ENCODE measurements at places on chromosomes 5 and 9.

- DNase-seq = no peak
Observed at GRCh38 chr5:5524327-5524726, 101.8 kb downstream of the ICE1 start.

DNA sequence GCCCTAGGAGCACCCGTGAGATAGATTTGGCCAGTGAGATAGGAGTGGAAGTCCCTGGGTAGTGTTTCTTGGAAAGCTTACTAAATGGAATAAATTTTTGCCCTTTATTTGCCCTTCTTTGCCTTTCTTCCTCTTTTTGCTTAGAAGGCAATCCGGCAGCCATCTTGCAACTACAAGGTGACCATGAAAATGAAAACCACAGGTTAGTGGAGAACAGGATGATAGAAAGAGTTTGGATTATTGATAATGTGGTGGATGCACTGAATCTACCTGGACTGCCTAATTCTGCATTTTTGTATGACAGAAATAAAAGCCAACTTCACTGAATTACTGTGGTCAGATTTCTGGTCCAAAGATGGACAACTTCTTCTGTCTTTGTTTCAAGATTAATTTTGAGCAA is 33.2 kb downstream of the TARS1 start:
- DNase-seq = no peak

- no peak for DNase-seq
Observed at GRCh38 chr5:1526681-1527131, 2.9 kb upstream of the LPCAT1 start.

DNA sequence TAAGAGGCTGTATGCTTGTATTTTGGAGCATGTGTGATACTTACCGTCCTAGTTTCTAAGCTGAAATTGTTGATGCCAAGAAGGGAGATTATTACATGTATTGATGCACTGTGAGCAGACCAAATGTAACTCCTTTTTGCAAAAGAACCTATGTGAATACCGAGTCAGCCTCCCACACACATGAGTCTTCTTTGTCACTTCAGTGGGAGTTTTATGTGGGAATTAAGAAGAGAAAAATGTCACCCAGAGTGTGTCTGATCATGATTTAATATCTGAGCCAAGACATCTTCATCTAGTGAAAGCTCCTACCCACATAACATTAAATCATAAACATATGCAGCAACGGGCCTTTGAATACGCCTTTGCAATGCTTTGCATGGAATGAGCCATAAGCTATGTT is 380.3 kb upstream of the ACTBL2 start:
- DNase-seq = no peak

DNA sequence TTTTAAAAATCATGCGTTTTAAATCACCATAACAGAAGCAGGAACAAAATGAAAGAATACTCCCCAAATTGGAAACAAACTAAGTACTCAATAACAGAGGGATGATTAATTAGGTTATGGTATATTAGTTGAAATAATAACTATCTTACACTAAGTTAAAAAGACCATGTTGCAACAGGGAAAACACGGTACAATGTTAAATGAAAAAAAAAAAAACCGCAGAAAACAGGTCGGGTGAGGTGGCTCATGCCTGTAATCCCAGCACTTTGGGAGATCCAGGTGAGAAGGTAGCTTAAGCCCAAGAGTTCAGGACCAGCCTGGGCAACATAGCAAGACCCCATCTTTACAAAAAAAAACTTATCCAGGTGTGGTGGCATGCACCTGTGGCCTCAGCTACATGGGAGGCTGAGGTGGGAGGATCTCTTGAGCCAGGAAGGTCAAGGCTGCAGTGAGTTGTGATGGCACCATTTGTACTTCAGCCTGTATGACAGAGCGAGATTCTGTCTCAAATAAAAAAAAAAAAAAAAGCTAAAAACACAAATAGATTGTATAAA is 2.4 kb upstream of the PTPN3 start:
- DNase-seq = no peak

DNA sequence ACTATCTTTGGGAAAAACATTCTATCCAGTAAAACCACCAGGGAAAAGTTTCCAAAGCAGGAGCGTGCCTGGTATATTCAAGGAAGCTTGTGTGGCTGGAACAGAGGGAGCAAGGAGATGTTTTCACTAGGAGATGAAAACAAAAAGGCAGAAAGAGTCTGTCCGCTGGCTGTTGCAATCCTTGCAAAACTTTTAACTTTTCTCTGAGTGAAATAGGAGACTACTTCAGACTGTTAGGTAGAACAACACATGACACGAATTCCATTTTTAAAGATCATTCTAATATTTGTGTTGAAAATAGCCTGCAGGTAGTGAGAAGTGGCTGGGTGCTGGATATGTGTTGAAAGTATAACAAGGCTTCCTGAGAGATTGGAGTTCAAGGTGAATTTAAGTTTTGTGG is 69.5 kb downstream of the PRR16 start:
- no peak for DNase-seq
